Activated T-helper 1 cell treated with anti-CD3 and anti-CD28 coated beads, Interleukin-2, amount 50 U/mL, for 16 hours (primary cell): ENCODE measurements at places on chromosomes 16 and 17.

- DNase-seq, result no peak
These were observed 74.3 kb downstream of the DYNLRB2 start for GRCh38 chr16:80614908-80615671.

DNA sequence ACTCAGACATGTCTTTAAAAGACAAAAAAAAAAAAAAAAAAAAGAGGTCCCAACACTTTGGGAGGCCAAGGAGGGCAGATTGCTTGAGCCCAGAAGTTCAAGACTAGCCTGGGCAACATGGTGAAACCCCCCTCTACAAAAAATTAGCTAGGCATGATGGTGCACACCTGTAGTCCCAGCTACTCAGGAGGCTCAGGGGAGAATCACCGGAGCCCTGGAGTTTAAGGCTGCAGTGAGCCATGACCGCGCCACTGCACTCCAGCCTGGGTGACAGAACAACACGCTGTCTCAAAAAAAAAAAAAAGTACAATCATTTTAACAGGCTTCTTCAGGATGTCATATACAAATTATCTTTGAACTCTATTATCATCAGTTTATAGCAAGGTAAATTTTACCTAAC, 22.0 kb downstream of the C16orf87 start:
- no peak for DNase-seq

DNA sequence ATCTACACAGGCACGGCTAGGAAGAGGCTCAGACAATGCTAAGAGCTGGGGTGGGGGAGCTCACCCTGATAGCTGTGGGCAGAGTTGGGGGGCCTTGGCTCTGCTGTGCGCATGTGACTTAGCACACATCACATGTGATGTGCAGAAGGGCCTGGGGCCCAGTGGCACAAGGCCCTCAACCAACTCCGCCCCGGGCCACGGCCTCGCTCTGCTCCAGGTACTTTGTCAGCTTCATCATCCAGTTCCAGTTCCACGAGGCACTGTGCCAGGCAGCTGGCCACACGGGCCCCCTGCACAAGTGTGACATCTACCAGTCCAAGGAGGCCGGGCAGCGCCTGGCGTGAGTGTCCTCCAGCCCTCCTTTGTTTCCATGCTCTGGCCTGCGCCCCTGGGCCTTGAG, 19.3 kb downstream of the ACE start:
- DNase-seq, result no peak

- DNase-seq, result no peak
These were observed 21.2 kb upstream of the CMTM4 start for GRCh38 chr16:66717776-66718175.

DNA sequence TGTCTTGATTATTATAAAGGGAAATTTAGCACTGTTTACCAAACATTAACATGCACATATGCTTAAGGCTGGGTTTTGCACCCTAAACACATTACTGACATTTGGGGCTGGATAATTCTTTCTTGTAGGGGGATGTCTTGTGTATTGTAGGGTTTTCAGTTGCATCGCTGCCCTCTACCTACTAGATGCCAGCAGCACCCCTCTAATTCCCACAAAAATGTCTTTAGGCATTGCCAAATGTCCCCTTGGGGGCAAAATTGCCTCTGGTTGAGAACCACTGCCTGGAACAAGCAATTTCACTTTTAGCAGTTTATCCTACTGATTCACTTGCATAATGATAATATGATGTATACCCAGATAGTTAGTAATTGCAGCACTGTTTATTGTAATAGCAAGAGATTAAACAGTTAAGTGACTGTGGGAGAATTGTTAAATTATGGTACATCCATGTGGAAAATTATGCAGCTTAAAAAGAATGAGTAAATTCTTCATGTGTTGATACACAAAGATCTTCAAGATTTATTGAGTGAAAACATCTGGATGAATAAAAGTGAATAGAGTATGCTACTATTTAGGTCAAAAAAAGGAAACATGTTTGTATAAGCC, 18.4 kb downstream of the PRSS54 start:
- no peak for DNase-seq
